ENCODE measurements at places on chromosomes 11 and 22. TPM values are rescaled to one million over a fixed set of nuclear protein-coding genes. Genes with fewer than 3 reads are reported as not detected.
A peak's percentile ranks its signal among the peaks of the same experiment; 100 is the strongest.

GRCh38 chr11:17504330-17505107 lies 27.9 kb upstream of the ABCC8 start:
- peak; percentile 30 for DNase-seq

DNA sequence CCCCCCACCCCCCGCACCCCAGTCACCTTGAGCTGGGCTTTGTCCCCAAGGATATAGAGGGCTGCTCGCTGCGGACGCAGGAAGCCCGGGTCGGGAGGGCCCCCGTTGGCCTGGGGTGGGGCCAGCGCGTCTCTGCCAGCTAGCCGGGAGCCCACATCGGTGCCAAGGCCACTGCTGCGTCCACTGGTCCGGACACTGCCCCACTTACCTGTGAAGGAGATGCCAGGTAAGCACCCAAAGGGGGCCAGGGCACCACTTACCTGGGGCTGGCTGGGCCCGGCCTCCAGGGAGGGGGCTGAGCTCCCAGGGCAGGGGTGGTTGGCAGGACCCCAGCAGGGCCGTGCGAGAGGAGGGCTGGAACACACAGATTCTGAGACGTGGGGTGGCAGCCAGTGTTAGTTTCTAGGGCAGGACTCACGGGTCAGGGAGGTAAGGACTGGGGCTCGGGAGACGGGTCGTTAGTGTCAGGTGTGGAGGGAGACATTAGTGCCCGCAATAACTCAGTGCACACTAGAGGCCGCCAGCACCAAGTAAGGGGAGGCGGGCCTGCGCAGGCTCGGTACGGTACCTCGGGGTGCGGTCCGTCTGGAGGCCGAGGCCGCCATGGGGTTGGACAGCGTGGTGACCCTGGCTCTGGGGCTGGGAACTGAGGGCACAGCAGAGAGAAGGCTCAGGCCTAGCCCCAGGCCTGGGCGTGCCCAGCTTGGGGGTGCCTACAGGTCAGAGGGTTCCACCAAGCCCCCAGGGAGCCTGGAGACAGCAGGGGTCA lies 18.2 kb downstream of the SBF1 start:
- DNase-seq: no peak

The MMP12 gene
- not detected for total RNA-seq

- no peak for DNase-seq
These were observed 22.8 kb upstream of the HMOX1 start for GRCh38 chr22:35357883-35358621.

DNA sequence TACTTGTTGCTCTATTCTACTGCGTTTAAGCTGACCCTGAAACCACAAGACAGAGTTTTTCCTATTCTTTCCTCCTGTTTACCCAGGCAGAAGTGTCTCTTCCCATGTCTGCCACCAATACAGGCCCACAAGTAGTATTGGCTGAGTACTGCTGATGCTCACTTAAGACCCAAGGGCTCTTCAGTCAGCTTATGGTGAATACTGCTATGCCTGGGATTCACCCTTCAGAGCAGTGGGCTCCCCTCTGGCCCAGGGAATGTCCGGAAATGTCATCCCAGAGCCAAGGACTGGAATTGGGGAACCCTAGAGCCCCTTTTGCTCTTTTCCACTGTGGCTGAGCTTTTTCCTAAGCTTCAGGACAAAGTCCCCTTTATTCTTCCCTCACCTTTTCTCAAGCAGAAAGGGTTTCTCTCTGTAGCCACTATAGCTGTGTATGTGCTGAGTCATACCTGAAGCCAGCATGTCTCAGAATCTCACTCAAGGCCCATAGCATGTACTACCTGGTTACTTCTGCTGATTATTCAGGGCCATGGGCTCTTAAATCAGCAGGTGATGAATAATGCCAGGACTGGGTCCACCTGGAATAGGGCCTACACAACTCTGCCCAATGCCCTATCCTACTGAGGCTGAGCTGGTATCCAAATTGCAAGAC lies 745.8 kb upstream of the ANO5 start:
- DNase-seq: no peak

All from dermis microvascular lymphatic vessel endothelial cell (primary cell).